ENCODE measurements at places on chromosomes 6 and 20.
A peak's percentile ranks its signal among the peaks of the same experiment; 100 is the strongest.

DNA sequence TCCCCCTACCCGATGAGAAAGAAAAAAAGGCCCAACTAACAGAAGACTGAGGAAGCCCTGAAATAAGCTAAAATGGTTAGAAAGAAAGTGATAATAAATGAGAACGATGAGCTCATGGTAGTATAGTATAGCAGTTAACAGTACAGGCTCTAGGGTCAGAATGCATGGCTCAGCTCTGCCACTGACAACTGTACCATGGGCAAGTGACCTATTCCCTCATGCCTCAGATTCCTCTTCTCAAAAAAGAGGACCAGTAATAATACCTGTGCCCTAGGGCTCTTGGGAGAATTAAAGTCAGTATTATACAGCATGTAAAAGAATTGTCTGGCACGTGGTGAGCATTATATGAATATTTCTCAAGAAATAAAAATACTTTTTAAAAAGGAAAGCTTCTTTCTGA, 19.8 kb downstream of the TRERF1 start:
- no peak for DNase-seq

DNA sequence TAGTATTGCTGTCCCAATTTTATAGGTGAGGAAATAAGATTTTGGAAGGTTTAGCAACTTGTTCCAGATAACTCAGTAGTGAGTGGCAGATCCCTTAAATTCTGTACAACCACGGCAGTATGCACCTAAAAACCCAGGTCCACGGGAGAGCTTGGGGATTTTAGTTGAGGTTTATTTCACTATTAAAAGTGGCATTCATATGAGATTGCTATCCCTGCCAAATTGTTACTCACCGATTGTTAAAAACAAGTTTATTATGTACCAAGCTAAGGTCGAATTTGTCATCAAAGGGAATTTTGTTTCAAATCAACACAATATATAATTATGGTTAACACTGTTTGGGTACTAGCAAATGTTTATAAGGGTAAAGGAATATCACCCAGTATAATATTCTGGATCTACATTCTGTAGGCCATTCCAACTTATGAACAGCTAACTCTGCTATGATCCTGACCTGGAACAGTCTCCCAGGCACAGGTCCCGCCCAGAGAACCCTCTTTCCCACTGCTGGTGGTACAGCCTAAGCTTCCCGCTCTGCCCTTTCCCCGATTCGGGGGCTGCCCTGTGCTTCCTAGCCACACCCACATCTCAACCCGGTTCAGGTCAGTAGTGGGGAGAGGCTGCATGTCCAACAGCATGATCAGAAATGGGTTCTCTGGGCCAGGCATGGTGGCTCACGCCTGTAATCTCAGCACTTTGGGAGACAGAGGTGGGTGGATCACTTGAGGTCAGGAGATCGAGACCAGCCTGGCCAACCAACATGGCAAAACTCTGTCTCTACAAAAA, 24.9 kb downstream of the GPLD1 start:
- DNase-seq: no peak

DNA sequence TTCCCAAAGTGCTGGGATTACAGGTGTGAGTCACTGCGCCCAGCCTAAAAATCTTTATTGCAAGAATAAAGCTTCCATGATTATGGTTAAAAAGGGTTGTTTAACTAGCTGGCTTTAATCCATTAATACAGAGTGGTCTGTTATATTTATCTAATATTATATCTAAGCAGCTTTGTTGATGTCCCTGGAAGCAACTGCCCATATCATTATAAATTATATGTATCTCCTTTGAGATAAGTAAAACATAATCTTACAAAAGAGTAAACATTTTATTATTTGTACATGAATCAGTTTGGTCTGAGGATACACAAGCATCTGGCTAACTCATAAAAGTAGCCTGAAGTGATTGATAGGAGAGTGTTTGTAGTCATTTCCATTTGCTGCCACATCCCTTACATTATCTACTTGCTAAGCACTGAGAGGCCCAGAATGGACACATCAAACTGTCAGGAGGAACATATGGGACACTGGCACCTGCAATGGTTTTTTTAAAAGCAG, 46.9 kb downstream of the TRAF3IP2 start:
- no peak for DNase-seq

DNA sequence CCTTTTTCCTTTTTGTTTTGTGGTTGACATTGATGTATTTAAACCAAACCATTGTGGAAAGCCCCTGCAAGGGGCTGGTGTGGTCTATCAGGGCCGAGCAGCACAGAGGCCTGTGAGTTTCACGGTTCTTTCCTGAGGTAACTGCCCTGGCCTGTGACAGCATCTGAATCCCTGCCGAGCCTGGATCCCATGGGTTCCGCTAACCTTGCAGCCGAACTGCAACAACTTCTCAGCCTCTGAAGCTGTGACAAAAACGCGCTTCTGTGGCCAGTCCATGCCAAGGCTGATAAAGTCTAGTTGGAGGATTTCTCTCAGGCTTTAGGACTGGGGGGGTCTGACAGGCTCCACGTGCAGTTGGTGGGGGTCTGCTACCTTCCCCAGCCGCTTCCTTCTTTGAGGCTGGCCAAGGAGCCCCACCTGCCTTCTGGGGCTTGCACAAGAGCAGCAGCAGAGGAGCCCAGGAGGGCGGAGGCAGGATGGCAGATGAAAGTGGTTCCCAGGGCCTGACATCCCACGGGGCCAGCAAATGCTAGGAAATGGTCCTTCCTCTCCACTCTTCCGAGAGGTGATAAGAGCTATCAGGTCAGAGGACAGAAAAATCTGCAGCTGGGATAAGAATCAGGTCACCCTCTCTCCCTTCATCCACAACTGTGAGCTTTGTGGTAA, 150.9 kb downstream of the PREX1 start:
- DNase-seq: no peak

DNA sequence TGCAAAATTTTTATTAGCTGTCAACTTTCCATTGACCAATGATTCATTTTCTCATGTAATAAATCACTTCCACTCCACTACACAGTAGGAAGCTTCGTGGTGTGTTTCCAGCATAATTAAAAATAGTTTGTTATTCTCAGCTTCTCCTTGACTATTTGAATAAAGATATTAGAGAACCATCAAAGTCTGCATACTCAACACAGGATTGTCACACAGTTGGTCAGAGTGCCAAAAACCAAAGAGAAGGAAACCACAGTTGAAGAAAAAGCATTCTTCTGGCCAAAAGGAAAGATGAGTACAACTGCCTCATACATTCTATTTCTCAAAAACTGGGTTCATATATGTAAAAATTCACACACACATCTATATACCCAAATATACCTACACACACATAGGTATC, 455.1 kb upstream of the HSF2 start:
- DNase-seq: no peak

GRCh38 chr20:31842471-31843157, 2.8 kb downstream of the FOXS1 start:
- DNase-seq: no peak

DNA sequence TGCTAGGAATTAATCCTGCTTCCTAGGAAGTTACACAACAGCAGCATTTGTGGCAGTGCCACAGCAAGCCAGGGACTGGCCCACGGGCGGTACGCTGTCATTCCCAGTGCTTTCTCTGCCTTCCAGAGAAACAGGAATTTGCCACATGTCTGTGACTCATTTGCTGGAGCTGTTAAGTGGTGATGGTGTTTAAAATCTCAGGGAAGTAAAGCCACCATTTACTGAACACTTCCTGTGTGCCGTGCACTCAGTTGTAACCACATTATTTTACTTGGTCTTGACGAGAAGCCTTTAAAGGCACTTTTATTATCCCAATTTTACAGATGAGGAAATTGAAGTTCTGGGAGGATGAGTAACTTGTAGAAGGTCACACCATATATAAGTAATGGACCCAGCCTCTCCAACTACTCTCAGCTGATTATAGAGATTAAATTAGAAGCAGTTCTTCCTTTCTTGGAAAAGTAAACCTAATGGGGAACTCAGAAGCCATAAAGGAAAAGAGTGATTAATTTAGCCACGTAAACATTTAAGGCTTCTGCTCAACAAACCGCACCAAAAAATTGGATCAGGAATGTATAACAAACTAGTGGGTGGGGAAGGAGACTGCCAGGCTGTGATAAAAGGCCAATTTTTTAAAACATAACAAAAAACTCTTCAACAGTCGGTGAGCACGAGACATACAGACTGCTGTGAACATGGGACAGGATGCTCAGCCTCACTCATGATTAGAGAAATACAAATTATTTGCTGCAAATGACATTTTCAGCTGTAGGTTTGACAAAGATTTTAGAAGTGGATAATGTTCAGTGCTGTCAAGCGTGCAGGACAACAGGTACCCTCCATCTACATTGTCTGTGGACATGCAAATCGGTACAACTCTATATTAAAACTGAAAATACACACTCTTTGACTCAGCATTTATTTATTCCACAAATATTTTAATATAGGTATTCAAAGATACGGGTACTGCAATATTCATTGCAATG, 311.2 kb downstream of the NRN1 start:
- no peak for DNase-seq

DNA sequence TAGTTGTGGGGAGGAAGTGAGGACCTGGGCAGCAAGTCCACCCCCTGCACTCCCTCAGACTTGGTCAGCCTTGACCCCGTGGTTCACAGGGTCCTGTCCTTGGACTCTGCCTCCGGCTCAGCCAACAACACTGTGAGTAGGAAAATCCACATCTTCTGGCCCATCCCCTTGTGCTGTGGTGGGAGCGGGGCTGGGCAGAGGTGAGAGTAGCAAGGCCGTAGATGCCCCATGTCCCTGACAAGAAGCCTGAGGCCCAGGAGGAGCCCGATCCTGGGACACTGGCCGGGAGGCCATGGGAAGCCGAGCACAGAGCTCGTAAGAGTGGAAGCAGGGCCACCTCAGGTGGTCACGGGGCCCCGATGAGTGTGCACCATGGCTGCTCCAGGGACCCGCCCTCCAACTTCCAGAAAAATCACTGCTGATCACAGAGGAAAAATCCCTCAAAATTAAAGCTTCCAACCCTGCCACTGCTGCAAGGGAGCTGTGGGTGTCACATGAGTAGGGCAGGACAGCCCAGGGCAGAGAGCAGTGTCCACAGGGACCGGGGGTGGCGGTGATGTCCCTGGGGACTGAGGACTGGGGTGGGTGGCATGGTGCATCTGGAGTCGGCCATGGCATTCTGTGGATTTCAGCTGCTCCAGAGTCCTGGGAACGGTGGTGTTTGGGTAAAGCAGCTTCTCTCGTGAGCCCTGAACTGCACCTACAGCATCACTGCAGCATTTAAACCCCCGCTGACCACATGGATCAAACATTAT, 189.4 kb downstream of the DLL1 start:
- no peak for DNase-seq

DNA sequence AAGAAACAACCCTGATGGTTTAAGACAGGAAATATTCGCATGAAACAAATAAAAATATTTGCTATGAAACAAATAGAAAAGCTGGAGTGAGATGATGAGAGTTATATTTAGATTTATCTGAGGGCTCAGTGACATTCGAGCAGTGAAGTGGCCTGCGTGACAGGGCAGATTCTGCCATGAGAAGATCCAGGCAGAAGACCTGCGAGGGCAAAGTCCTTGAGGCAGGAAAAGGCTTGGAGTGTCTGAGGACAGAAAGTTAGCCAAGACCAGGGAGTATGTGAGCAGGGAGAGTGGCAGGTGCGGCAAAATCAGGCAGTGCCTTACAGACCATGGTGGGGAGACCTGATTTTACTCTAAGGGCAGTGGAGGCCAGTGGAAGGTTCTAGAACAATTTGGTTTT, 66.9 kb upstream of the RIN2 start:
- no peak for DNase-seq

- no peak for DNase-seq
Observed at GRCh38 chr6:166586424-166587156, at the start of gene RAMACL. RAMACL (minus strand) TSS chr6:166586678; CDS start chr6:166586477, 201 bp downstream.

GRCh38 chr6:14502551-14502950, 385.0 kb downstream of the CD83 start:
- no peak for DNase-seq

DNA sequence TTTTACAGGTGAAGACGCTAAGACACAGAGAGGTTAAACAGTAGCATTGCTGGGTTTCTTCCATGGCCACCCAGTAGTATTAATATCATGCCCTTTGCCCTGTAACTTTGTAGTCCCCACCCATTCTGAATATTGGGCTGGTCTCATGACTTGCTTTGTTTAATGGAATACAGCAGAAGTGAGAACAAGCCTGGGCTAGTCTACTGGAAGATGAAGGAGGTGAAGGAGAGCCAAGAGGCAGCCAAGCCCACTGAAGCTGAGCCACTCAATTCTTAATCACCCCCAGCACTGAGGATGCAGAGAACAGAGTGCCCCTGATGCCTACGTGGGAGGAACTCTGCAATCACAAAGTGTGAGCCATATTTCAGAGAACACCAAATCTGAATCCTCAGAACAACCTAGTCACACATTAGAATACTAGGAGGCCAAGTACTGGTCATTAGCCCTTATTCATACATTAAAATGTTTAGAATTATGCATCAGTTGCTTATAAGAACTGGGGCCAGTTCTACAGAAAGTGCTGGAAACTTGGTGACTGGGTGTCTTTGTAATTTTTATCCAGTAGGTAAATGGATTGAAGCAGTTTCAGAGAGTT, 270.1 kb upstream of the PRND start:
- DNase-seq: no peak

- DNase-seq: no peak
Observed at GRCh38 chr6:81605526-81605925, 147.0 kb downstream of the TENT5A start.

- no peak for DNase-seq
Observed at GRCh38 chr6:21377356-21377755, 216.2 kb upstream of the SOX4 start.

- DNase-seq: no peak
Observed at GRCh38 chr6:34099878-34100277, 46.0 kb downstream of the GRM4 start.

DNA sequence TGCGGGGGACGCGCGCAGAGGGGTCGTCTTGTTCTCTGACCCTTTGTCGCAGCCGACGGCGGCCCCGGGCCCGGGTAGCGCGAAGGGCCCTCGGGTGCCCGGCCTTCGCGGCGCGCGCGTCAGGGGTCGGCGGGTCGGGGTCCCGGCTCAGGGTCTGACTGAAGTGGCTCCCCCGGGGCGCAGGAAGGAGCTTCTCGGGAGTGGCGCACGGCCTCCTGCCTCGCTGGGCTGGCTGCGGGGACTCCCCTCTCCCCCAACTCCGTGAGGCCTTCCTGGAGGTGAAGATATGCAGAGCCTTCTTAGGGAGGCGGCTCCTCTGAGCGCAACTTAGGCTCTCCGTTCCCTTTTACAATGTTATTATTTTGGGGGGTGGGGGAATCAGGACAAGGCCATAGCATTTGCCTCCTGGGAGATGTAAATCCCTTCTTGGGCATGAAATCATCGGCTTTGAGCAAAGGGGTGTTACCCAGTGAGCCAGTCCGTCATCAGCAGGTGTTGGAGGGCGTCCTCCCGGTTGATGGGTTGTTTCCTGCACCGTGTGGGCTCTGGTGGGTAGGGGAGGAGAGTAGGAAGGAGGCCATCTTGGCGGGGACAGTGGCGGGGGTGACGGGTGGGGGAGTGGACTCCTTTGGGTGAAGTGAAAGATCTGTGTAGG, 523 bp downstream of the CDS2 start:
- DNase-seq: peak; percentile 58
